ENCODE measurements at places on chromosomes 1 and 21. TPM values are rescaled to one million over a fixed set of nuclear protein-coding genes. Genes with fewer than 3 reads are reported as not detected.

DNA sequence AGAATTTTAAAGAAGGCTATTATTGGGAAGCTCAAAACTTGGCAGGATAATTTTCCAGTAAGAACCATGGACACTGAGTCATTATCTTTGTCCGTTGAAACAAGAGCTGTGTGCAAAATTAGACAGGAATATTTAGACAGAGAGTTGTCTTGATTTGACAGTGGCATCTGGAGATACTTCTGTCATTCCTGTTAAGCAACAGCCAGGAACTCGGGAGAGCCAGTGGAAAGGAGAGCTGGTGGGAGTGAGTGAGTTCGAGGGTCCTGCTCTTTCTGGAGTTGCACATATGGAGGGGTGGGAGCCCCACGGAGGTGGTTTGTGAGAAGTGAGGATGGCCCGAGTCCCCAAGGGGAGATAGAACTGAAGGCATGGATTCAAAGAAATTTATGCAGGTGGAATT is 3.1 kb downstream of the COQ8A start:
- no peak for DNase-seq

DNA sequence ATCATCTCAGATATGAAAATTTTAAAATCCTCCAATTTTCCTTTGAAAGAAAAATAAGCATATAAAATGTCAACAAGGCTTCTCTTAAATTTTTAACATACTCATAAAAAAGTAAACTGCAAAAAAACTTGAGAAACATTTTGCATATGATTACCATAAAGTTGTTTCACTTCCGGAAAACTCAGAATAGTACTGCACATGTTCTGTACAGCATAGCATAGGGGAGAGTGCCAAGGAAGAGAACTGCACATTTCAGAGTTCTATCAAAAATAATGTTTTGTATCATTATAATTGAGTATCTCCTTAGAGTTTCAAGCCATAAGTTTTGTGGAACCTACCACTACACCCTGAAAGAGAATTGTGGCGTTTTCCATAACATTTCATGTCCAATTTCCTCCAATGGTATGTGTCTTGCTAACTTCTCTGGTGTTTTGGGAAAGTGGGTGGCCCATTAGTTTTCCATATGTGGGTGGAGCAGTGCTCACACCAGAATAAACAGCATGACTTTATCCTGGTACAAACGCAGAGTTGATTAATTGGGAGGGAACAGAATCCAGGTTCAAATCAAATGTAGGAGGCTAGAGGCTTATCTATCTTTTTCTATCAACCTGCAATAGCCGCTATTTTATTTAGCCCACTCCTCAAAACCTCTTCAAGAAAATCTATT is 430.9 kb downstream of the LMO4 start:
- peak; percentile 7 for DNase-seq

- DNase-seq: no peak
Measured at GRCh38 chr1:226362361-226362760, 45.5 kb downstream of the PARP1 start.

GRCh38 chr21:17796503-17796902 is 22.7 kb downstream of the C21orf91 start:
- DNase-seq: no peak

DNA sequence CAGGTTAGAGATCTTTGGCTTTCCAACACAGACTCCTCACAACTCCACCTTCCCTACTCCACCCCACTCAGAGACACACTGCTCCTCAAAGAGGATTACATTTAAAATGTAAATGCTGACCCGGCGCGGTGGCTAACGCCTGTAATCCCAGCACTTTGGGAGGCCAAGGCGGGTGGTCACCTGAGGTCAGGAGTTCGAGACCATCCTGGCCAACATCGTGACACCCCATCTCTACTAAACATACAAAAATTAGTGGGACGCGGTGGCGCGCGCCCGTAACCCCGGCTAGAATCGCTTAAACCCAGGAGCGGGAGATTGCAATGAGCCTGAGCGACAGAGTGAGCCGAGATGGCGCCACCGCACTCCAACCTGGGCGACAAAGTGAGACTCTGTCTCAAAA is 1.8 kb upstream of the ANP32E start:
- no peak for DNase-seq

DNA sequence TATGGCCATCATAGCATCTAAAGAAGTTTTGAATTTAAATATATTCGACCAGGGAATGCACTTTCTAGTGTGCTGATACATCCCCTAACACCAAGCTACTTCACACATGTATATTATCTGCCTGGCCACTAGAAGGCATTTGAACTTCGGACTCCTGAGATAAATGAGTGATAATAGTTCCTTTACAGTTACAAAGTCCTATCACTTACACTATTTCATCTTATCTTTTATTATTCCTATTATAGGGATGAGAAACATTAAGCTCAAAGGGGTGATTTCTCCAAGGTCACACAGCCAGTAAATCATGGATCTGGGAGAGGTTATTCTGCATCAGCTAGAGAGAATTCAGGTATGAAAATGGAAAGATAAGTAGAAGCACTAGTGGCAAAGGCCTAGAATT is 40.3 kb downstream of the GPATCH2 start:
- no peak for DNase-seq

DNA sequence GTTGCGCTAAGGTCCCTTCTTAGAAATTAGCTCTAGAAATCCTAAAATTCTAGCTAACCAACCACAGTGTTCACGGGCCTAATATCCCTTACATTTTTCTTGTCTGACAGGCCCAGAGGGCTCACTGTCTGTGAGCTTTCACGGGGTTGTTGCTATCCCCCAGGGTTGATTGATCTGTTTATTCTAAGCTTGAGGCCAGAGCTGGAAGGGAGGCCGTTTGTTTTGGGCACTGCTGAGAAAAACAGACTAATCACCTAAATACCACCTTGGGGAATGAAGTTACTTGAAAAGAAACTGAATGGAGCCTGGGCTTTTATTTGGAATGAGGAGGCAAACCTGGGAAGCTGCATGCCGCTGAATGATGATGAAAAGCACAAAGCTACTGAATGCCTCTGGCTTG is 162.4 kb downstream of the KIF26B start:
- no peak for DNase-seq

- DNase-seq: no peak
Measured at GRCh38 chr1:210505601-210506496, 177.1 kb downstream of the HHAT start.

DNA sequence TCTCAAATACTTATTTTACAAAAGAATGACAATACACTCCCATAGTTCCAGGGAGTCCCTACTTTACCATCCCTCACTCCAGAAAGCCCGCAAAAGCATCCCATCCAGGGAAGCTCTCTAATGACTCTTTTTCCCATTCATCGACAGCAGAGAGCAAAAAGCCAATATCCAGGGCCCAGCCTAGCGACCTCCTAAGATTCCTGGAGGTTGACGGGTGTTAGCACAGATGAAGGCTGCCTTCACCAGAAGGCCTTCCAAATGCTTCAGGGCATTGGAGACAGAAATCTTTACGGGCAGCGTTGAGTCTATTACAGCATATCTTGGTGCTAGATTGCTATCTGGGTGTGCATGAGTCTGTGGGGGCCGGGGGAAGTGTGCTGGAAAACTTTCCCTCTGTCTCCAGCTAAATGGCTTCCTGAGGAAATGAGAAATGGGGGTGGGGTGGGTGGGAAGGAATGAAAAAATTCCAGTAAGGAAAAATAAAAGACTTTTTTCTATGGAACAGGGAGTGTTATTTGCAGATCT is 136.6 kb downstream of the PROX1 start:
- DNase-seq: no peak

- no peak for DNase-seq
Measured at GRCh38 chr1:117610036-117610435, 4.2 kb downstream of the TENT5C start.

DNA sequence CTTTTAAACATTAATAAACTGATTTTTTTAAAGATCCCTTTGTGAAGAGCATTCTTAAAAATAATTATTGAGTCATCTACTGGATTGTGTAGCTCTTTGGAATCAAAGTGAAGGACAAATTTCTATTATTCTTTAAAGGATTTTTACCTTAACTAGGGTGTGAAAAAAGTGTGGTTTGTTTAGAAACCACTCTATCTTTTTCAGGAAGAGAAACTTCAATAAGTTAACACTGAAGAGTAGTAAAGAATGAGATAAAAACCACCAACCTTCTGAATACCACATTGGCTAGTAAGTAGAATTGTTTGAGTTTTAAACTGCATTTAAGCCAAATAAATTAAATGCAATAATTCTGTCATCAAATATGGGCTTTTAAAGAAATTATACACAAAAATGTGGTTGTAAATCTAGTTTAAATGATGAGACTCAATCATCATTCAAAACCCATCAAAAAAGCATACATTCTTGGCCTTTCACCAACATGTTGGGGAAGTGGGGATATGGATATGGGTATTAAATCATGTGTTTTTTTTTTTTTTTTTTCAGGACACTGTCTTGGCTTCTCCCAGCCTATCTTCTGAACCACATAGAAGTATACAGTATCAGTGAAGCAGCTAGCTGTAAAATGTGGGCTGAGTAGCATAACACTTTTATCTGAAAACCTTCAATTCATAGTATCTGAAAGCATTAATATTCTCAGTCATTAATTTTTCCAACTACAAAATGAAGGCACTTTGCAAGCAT is 4.8 kb downstream of the S1PR1 start:
- no peak for DNase-seq

GRCh38 chr1:10507111-10507879 is 32.5 kb downstream of the PEX14 start:
- peak; percentile 71 for DNase-seq

Gene GAS5
- total RNA-seq: 760 TPM

Gene KCNE2
- total RNA-seq: under 0.01 TPM

Gene HDAC1
- total RNA-seq: 19.6 TPM

Gene OR10Z1
- not detected for total RNA-seq
